ENCODE measurements at places on chromosomes 11 and 22. TPM values are rescaled to one million over a fixed set of nuclear protein-coding genes. Genes with fewer than 3 reads are reported as not detected.

DNA sequence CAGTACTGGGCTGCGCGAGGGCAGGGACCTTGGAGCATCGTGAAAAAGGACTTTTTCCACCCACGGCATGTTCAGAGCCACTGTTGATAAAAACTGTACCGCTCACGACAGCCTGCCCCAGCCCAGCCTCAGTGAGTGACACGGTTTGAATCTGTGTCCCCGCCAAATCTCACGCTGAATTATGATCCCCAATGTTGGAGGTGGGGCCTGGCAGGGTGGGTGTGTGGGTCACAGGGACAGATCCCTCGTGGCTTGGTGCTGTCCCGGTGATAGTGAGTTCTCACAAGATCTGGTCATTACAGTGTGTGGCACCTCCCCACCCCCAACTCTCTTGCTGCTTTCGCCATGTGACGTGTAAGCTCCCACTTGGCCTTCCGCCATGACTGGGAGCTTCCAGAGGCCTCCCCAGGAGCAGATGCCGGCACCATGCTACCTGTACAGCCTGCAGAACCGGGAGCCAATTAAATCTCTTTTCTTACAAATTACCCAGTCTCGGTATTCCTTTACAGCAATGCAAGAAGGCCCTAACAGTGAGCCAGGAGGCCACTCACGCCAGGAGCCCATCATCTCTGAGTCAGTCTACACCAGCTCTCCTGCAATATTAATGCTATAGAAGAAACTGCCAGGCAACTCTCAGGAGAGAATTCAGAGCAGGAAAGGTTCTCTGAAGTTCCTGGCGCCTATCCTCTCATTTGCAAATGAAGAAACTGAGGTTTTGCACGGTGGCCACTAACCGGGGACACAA, 1.3 kb downstream of the TOLLIP start:
- H3K27ac ChIP-seq: peak overlapping the region; percentile 62
- H3K27me3 ChIP-seq: peaks cover 6% of the 10 kb centered on the region
- peak overlapping the region; percentile 61 for H3K4me3 ChIP-seq
- DNase-seq: no peak
- peaks cover 5% of the 10 kb centered on the region for H3K36me3 ChIP-seq

MUC5B gene
- total RNA-seq: not detected

MUC5AC gene
- not detected for total RNA-seq

DNA sequence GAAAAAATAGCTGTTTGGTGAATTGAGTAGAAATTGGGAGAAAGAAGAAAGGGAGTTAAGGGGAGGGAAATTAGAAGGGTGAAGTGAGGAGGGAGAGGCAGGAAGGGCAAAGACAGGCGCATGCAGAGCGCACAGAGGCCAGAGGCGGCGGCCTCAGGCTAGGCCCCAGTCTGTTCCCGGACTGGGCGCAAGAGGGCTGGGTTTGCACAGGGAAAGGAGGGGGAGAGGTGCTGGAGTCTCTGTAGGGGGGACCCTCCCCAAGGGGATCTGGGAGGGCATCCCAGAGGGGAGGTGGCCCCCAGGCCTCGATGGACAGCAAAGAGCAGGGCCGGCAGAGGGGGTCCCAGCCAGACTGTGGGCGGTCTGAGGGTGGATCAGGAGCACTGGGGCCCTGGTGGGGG, 1.3 kb upstream of the FLRT1 start:
- H3K36me3 ChIP-seq: no peaks in the 10 kb centered on the region
- peaks cover 34% of the 10 kb centered on the region for H3K27me3 ChIP-seq
- H3K27ac ChIP-seq: no peak overlapping the region
- peaks cover 5% of the 10 kb centered on the region for H3K4me1 ChIP-seq

DNA sequence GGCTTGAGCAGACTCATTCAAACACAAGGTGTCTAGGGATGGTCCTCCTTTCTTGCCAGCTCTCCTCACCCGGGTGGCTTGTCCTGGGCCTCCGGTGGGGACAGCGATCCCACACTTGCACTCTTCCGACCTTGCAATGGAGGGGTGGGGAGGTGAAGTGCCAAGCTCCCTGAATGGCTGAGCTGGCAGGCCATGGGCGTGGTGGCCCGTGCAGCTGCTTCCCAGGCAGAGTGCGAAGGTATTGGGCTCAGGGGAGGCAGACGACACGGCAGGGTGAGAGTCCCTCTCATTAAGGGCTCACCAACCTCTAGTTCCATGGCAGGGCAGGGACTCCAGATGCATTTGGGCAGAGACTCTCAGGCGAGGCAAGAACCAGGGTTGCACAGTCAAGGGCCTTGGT, 11.0 kb upstream of the RASL10A start:
- H3K27ac ChIP-seq: no peak overlapping the region
- H3K27me3 ChIP-seq: no peaks in the 10 kb centered on the region
- no peaks in the 10 kb centered on the region for H3K4me1 ChIP-seq
- no peak overlapping the region for H3K4me3 ChIP-seq

SAA1 gene
- total RNA-seq: not detected

DNA sequence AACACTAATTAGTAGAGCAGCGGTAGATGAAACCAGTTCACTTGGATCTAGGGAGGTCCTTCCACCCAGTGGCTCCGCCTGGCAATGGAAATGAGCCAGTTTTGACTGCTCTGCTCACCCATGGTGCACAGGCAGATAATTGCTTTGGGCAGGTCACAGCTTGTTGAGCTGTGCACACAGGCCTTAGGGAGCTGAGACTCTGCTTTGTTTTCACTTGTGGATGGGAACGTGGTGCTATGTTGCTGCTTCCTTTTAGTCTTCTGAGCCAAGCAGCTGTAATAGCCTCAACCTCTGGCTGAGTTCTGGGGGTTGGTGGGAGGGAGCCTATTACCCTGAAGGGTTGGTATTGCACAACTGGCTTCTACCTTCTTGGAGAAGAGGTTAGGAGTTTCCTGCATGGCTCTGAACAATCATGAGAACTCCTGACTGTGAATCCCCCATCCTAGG, 262.3 kb upstream of the MTNR1B start:
- H3K4me1 ChIP-seq: no peaks in the 10 kb centered on the region
- DNase-seq: no peak
- no peak overlapping the region for H3K27ac ChIP-seq
- H3K36me3 ChIP-seq: no peaks in the 10 kb centered on the region
- no peak overlapping the region for H3K4me3 ChIP-seq

SRSF8 gene
- total RNA-seq: 55.8 TPM

GRCh38 chr11:121446752-121447156, 5.4 kb upstream of the SORL1 start:
- DNase-seq: no peak
- H3K27ac ChIP-seq: no peak overlapping the region
- H3K4me3 ChIP-seq: no peak overlapping the region
- H3K36me3 ChIP-seq: peaks cover 6% of the 10 kb centered on the region

PPP1R14B gene
- total RNA-seq: 124 TPM

- H3K27me3 ChIP-seq: no peaks in the 10 kb centered on the region
- no peak overlapping the region for H3K27ac ChIP-seq
- H3K4me3 ChIP-seq: no peak overlapping the region
- no peak for DNase-seq
- no peaks in the 10 kb centered on the region for H3K4me1 ChIP-seq
- no peaks in the 10 kb centered on the region for H3K36me3 ChIP-seq
These were observed 20.1 kb downstream of the SOX6 start for GRCh38 chr11:16336204-16336603.

DNA sequence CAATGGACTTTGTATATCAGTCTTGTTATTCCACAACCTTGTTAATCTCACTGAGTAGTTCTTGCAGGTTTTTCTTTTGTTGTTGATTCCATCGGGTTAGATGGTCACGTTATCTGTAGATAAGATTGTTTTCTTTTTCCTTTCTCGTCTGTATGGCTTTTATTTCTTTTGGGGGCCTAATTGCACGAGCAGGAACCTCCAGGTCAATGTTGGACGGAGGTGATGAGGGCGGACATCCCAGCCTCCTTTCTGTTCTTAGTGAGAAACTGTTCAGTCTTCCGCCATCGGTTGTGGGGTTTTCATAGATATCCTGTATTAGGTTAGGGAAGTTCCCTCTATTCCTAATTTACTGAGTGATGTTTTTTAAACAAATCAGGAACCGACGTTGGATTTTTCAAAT, 4.8 kb upstream of the PRR33 start:
- H3K4me1 ChIP-seq: peaks cover 11% of the 10 kb centered on the region
- H3K4me3 ChIP-seq: no peak overlapping the region

- no peaks in the 10 kb centered on the region for H3K36me3 ChIP-seq
- peak; percentile 6 for DNase-seq
- H3K4me1 ChIP-seq: peaks cover 1% of the 10 kb centered on the region
- peaks cover 37% of the 10 kb centered on the region for H3K27me3 ChIP-seq
- no peak overlapping the region for H3K27ac ChIP-seq
These were observed 2.0 kb downstream of the PNPLA5 start for GRCh38 chr22:43889860-43890253.

DNA sequence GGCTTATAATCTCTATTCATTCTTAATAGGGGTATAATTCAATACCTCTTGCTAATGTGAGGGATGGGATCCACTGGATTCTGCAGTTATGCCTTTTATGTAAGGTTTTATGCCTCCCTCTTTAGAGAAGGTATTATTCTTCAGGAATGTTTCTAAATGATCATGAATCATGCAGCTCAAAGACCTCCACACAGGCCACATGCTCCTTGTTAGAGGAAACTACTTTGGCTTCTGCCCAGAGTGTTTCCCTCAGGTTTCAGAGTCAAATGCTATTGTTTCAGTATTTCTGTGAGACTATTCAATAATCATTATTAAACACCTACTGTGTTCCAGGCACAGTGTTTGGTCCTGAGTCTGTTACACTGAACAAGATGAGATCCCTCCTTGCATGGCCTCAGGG, 115.9 kb downstream of the RAB38 start:
- no peak for DNase-seq
- no peak overlapping the region for H3K4me3 ChIP-seq
- no peaks in the 10 kb centered on the region for H3K4me1 ChIP-seq
